ENCODE measurements at places on chromosomes 3 and 15.

DNA sequence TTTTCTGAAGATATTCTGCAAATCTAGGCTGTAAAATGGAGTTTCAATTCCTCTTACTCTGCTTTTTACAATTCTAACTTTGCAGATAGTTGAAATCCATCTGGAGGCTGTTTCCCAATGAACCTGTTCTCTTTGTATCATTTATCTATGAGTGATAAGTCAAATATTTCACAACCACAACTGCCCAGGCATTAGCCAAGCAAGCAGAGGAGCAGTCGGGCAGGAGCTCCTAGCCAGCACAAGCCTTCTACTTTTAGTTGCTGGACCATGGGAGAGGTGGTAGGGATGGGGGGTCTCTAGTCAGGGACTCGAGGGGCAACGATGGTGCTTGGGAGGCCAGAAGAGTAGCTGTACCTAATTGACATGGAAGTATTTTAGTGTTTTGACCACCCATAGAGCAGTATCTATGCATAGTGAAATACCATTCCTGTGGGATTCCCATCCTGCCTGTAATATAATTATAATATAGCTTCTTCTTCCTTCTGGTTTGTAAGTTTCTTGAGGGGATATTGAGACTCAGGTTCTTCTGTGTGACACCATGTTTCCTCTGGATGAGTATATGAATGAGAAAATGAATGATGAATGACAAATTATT lies 353.5 kb upstream of the IL12A start:
- DNase-seq, result no peak

DNA sequence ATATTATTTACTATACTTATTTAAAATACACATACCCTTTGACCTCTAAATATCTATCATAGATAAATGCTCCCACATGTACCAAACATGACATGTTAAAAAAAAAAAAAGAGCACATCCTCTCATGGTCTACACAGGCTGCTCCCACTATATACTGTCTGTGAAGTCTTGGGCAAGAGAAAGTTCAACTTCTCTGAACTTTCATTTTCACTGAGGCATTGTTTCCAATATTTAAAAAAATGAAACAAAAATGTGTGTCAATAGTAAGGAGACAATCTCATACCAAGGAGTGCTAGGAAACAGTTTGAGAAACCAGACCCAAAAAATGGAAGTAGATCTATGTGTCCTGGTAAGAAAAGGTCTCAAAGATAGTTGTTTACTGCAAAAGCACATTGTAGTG lies 29.3 kb downstream of the SLC4A7 start:
- no peak for DNase-seq

DNA sequence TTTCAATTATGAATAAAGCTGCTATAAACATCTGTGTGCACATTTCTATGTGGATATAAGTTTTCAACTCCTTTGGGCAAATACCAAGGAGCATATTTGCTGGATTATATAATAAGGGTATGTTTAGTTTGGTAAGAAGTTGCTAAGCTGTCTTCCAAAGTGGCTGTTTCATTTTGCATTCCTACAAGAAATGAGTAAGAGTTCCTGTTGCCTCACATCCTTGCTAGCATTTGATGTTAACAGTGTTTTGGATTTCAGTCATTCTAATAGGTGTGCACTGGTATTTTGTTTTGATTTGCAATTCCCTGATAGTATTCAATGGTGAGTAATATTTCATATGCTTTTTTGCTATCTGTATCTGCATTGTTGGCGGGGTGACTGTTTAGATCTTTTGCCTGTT lies 120.7 kb upstream of the MDFIC2 start:
- DNase-seq, result no peak

GRCh38 chr15:91605576-91605975 lies 247.9 kb upstream of the SLCO3A1 start:
- DNase-seq, result no peak

DNA sequence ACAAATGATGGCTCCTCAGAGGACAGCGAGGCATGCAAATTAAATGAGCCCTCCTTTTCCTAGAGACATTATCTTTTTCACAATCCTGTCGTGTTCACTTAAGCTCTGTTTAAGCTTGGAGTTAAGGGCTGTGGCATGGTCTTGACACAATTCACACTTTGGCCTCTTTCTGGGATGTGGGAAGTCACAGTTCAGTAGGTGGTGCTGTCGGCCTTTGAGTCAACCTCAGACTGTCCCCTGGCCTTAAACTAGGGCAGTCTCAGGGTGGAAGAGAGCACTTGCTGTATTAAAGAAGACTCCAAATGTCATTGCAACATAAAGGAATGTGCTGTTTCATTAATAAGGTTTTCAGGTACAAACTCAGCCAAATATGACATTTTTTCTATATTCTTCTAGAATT lies 351.0 kb downstream of the MCTP2 start:
- DNase-seq, result peak; percentile 8

DNA sequence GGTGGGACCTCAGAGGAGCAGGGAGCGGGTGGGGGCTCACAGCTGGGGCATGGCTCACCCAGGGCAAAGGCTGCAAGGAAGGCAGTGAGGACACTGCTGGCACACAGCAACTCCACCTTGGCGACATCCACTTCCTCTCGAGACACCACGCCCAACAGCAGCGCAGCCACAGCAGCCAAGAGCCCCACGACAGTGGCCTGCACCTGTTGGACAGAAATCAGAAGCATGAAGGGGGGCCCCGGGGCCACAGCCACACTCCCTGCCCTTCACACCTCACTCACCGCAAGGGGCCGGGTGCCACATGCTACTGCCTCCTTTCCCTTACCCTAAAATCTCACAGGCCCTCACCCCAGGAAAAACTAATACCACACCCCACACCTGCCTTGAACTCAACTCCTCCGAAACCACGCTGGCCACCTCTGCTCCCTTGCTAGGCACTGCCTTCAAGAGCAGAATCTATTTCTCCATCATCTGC lies 57.3 kb downstream of the ROPN1B start:
- no peak for DNase-seq

DNA sequence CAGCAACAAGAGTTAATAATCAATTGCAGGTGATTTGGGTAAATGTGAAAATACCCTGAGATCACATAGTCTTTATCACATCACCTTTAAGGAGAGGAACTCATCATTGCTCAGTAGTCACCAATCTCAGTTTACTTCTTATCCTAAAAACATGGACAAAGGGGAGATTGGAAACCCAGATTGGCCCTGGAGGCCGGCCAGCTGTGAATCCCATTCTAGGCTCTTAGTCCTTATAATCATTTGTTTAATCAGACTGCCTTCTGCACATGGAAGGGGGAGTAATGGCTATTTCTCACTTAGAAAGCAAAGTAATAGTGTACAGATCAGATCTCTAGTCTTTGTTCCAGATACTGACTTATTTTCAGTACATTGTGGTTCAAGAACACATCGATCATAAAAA lies 37.2 kb upstream of the CPB1 start:
- no peak for DNase-seq

DNA sequence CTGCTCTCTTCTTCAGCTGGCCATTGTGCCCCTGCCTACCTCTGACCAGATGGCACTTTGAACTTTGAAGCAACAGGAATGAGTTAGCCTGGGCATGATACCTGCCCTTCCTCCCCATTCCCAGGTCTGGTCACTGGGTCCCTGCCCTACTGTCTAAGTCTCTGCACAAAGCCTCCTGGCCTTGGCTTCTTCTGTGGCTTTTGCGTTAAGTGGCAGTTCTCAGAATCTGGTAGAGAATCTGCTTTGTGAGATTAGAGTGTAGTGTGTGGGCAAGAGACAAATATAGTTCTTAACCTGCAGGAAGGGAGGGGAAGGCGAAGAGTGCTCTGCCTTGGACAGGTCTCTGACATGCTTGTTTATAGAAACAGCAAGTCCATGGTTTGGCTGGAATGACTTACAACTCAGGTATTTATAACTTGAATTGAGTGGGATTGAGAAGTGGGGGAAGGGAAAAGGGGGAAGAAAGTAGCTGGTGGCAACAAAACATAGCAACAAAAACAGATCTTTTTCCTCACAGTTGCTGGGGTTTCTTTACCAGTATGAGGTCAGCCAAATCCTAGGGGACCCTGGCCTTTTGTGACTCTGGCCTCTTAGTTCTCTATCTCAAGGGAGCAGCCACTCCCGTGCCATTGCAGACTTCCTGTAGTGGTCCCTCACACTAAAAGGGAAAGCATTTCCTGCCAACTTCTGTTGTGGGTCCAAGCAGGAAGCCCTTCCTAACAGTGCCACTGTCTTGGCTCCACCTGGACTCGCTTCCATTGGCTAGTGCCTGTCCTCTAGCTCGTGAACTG lies 16.7 kb downstream of the MAPKBP1 start:
- DNase-seq, result peak; percentile 53

DNA sequence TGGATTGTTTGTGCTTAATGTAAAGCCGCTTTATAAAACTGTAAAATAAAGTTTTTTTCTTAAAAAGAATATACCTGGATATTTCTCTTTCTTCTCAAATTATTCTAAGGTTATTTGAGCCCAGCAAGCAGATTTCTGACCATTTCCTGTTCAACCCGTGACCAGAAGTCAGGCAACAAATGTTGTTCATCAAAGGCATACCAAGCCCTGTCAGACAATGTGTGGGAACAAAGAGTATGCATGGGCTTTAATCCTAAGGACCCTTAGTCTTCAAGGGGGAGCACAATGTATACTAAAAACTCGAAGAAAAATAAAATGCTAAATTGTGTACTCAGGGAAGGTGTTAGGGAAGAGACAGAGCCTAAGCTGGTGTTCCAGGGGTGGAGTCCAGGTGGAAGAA lies 26.6 kb upstream of the PAQR5 start:
- DNase-seq, result no peak

- DNase-seq, result no peak
Observed at GRCh38 chr3:40173227-40173721, 136.2 kb upstream of the EIF1B start.

DNA sequence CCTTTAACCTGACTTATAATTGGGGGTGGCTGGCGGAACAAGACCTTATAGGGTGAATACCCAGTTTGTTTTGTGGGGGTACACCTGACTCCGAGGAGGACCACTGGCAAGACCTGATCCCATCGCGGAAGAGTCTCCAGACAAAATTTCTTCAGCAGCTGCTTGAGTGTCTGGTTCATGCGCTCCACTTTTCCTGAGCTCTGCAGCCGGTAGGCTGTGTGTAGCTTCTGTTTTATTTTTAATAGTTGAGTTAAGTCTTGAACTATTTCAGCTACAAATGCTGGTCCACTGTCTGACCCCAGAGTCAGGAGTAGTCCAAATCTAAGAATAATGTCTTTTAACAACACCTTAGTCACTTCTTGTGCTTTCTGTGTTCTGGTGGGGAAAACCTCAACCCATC lies 21.2 kb upstream of the NOX5 start:
- DNase-seq, result no peak

DNA sequence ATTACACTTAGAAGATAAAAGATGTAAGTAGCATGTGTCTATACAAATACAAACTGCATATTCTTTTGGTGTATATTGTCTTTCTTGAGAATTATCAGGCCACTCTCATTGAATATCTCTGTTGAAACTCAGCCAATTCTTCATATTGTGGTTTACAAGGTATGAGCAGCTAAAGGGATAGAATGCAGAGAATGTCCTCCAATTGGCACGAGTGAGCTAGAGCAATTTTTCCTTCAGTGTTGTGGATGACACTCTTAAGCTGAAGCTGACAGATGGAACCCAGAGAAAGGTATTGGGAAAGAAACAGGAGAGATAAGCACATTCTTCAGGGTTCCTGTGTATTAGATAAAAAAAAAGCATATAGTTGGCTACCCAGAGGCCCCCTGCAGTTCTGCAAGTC lies 453.1 kb downstream of the EPHA3 start:
- no peak for DNase-seq

DNA sequence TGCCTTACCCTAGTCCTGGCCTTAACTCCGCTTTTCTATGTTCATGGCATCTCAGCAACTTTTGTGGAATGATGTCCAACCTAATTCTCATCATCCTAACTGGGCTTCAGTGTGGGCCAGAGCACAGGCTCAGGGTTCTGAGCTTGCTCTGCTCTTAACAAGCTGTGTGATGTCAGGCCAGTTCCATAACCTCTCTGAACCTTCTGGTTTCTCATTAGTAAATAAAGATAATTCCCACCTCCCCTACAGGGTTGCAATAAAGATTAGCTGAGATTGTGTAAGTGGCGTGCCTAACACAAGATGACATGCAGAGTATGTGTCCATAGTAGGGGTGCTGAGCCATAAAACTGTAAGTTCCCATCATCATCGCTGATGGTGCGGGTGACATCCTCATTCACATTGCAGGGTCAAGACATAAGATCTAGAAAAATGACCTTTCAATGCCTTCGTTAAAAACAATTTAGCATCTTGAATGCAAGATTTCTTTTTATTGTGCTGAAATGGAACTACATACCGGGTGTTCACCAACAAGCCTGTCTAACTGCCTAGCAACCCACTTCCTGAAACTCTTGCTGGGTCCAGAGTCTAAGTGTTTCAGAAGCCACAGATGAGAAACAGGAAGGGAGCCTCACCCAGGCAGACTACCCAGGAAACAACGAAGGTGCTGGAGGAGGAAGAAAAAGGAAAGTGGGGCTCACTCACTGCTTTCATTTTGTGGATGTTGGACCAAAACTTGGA lies 36.2 kb downstream of the CDCP1 start:
- DNase-seq, result no peak

DNA sequence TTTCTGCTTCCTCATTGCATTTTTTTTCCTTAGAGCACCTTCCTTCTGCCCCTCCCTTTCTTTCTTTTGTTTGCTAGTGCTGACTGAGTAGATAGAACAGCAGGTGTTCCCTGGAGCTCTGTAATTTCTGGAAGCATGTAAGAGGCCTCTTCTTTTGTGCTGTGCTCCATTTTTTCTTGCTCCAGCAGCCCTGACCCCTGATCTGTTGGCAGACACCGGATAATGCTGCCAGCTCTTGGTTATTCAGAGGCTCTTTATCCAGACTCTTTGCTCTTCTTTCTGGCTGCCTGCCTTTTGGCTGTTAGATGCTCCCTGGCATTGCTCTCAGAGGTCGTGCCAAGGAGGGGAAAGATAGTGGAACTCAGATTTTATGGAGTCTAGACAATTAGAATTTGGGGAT lies 104.4 kb upstream of the RBMS3 start:
- no peak for DNase-seq

- no peak for DNase-seq
Observed at GRCh38 chr3:24343084-24343783, 151.4 kb downstream of the THRB start.

DNA sequence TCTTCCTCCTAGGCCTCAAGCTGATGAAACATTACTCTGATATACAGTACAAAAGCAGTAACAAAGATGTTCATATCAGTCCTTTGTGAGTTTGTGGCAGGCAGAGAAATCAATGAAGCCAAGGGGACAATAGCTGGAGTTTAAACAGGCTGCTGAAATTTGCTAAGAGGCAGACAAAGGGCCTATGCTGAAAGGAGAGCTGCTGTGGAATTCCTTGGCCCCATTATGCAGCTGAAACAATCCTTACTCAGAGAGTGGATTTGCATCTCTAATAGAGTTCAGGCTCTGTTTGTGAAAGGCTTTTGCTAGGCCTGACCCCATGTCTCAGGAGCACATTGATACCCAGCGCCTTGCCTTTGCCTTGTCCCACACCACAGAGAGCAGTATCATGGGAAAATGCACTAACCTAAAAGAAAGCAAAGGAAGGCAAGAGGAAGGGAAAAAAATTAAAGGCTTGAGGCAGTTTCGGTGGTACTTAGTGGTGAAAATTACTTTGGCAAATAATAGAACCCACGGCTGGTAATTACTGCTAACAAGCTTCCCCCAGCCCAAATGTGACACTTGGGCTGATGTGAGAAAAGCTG lies 195.0 kb upstream of the EPHA3 start:
- DNase-seq, result no peak

GRCh38 chr3:143361589-143361988 lies 242.0 kb downstream of the CHST2 start:
- no peak for DNase-seq

Data from erythroblast (primary cell).